CD4-positive, alpha-beta T cell treated with Interleukin-15 for 1 hour (primary cell): ENCODE measurements at places on chromosomes 11 and 22.
A peak's percentile ranks its signal among the peaks of the same experiment; 100 is the strongest.

GRCh38 chr11:31757260-31757835 lies 53.8 kb downstream of the PAX6 start:
- DNase-seq: no peak

DNA sequence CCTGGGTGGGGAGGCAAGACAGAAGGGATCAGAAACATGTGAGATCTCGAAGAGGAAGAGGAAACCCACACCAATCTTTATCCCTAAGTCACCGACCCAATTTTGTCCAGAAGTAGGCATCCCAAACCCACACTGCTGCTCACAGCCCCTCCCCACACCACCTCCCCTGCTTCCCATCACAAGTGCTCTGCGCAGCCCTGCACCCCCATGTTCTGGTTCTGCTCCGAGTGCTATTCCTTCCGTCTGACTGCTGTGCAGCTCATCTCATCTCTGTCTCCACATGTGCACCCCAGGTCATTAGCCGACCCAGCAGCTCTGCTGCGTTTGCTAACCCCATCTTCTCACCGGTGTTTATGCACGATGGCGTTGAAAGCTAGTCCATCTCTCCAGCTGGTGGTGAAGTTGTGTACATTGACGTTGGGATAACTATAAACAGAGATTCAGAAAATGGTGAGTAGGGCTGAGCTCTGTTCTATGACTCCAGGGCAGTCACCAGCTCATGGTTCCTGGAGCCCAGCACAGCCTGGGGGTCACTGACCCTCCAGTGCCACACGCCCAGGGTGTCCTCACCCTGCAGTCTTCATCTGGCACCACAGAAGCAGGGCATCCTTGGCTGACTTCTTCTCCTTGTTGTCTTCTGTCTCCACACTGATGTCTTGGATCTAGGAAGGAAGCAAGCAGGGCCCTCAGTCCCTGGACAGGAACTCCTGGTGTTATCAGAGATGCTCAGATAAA lies 15.1 kb downstream of the SPTBN2 start:
- DNase-seq: no peak

- DNase-seq: no peak
These were observed 42.8 kb downstream of the PACS1 start for GRCh38 chr11:66112601-66113499.

- DNase-seq: no peak
These were observed 35.2 kb downstream of the GDPD5 start for GRCh38 chr11:75490221-75491181.

DNA sequence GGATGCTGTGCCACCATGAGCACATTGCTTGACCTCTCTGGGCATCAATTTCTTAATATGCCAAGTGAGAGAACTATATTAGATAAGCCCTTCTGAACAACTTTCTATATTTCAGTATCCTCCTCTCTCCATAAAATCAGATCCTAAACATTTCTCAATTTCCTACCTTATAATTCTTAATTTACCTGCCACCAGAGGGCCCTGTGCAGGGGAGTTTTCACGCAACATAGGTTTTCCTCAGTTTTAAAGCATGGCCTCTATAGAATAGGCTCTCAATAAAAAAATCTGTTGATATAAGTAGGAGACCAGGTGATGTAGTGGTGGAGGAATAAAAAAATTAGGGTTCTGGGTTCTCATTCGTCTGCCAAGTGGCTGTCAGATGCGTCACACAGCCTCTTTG lies 83.7 kb upstream of the DBX1 start:
- no peak for DNase-seq

DNA sequence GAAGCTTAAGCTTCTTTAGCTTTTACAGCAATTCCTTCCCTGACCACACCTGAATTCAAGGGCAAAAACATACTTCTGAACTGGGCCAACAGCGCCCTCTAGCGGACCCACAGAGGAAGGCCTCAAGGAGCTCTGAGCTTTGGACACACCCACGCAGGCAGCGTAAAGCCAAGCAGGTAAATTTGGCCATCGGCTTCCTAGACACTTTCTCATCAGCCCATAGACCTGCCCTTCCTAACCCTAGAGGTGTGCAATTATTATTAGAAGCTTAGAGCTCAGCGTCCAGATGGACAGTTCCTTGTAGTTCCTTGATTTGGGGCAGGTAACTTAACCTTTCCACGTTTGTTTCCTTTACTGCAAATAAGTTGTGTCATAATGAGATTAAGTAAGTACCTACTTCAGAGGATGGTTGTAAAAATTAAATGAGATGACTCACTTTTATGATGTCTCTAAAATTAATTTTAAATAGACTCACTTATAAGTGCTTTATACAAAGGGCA lies 25.7 kb upstream of the HMGXB4 start:
- peak; percentile 55 for DNase-seq

GRCh38 chr11:111631024-111631665 lies 28.9 kb downstream of the SIK2 start:
- DNase-seq: no peak
